ENCODE measurements at places on chromosomes 12 and 14. TPM values are rescaled to one million over a fixed set of nuclear protein-coding genes. Genes with fewer than 3 reads are reported as not detected.

Gene PCNX1
- total RNA-seq = 22.2 TPM

GRCh38 chr12:125528281-125528680, 463.0 kb downstream of the AACS start:
- DNase-seq = no peak

DNA sequence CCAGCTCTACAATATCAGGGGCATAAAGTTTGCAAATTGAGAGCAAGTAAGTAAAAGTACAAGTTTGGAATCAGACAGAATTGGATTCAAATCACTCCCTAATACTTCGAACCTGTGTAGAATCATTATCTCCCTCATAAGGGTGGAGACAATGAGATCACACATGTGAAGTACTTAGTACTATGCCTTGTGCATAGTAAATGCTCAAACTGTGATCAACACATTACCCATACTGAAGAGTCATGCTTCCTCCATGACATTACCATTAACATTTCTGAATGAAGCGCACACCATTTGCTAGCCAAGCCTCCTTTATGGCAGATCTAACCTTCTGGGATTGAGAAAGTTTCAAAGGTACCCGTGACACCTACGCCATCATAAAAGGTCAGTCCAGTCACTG, 26.6 kb upstream of the NRDE2 start:
- DNase-seq = no peak

- no peak for DNase-seq
Observed at GRCh38 chr14:71465316-71465715, 466.9 kb upstream of the RGS6 start.

DNA sequence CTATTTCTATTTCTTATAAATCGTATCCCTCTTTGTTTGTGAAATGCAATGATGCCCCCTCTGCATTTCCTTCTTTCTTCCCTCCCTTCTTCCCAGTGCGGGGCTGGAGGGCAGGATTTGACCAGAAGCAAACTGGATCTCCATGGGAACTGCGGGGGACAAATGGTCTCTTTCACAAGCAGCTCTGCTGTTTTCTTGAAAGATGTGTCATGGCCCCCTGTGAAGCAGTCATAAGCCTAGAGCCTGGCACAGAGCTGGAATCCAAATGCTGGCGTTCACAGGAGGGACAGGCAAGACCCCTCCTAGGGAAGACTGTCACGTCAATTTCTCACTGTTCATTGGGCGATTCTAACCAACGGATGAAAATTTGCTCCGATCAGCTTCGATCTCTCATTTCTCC, 203.5 kb upstream of the NOS1 start:
- DNase-seq = no peak

DNA sequence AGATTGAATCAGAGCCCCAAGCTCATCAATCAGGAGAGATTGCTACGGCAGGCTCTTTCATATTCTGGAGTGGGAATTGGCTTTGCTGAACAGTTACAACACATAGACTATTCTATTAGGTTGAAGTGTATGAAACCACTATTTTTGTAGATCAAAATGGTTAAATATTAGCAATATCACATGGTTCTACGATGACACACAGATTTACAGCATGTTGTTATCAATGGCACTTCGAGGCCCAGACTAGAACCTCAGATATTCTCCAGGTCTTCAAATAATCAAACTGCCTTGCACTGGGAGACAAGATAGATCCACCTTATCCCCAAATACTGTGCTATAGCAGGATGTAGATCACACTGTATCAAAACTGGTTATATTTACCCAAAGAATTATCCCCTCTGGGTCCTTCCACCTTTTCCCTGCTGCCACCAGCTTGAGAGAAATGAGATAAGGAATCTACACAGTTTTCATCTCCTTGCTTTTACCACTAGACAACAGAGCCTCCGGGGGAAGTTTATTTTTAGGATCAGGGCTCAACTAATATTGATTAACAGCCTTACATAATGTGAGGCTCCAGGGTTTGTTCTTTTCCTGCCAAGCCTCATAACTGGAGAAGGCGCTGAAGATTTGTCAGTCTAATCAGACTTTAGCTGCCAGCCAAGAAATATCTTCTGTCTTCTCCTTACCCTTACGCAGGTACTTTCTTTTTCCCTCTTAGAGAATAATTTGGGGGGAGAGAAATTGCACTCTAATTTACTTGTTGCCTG, 507.1 kb downstream of the DIO2 start:
- no peak for DNase-seq

Gene TOMM20L
- not detected for total RNA-seq

GRCh38 chr12:31849090-31849687, 110.0 kb upstream of the RESF1 start:
- no peak for DNase-seq

DNA sequence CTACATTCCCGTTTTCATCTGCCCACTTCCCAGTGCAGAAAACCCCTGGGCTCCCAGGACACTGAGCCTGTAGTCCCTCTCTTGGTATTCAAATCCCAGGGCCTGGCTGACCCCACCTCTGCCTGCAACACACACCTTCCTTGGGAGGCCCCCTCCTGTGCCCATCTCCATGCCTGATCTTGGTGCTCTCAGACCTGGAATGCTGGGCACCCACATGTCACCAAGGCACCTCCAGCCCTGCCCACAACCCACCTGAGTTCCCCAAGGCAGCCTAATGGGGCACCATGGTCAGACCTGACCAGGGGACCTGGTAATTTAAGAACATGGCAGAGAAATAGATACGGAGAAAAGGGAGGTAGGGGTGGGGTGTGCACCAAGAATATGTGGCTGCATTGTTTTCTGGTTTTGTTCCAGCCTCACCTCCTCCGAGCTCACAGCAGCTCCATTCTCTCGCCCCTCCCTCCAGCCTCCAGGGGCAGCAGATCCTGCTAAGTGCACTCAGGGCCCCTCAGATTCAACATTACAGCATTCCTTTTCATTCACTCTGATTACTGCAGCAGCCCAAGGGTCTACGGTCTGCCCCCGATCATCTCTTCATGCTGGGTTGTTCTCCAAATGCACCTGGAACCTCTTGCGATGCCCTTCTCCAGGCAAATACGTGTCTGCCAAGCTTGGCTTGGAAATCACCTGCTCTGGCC, 9.2 kb upstream of the HSP90AA1 start:
- no peak for DNase-seq

Gene CLBA1
- 2.4 TPM for total RNA-seq

GRCh38 chr14:77099425-77100167, 1.5 kb downstream of the CIPC start:
- peak; percentile 74 for DNase-seq

DNA sequence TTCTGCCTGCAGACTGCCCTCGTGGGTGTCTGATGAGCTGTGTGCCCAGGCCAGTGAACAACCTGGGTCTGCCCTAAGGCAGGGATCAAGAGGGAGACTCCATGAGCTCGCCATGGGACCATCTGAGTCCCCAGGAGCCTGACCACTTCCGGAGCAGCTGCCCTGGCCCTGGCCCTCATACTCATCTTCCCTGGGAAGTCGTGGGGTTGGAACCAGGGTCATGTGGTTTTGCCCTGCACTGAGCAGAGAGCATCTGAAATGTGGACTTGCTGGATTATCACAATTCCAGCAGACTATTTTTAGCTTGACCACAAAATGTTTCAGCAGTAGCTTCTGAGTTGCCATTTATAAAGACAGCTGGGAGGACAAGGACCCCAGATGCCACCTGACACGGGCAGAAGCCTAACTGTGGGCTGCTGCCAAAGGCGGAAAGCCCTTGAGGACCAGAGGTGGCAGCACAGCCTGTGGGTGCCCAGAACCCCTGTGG, 6.7 kb downstream of the BTBD6 start:
- no peak for DNase-seq

Gene CREBL2
- 29.9 TPM for total RNA-seq

- DNase-seq = peak; percentile 100
Observed at GRCh38 chr12:6215932-6216494, 15.8 kb downstream of the CD9 start.

GRCh38 chr12:111569363-111570083, 29.6 kb downstream of the ATXN2 start:
- DNase-seq = no peak

Gene SPTB
- total RNA-seq = 0.02 TPM

DNA sequence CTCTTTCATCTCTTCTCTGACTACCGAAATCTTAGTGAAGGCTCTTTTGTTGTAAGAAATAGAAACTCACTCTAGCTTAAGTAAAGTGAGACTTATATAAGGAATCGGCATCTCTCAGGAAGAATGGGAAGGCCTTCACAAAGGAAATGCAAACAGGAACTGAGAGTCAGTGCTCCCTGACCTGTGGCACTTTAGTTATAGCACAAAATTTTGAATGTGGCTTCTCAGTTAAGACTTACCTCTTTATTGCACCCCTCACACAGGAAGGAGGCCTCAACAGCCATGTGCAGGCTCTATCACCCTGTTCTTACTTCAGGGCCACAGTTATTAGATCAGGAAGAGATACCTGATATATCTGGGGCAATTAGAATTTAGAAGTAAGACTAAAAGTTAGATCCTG, 224.7 kb upstream of the EGLN3 start:
- no peak for DNase-seq

- no peak for DNase-seq
Observed at GRCh38 chr12:6373022-6373787, 2.2 kb downstream of the SCNN1A start.

DNA sequence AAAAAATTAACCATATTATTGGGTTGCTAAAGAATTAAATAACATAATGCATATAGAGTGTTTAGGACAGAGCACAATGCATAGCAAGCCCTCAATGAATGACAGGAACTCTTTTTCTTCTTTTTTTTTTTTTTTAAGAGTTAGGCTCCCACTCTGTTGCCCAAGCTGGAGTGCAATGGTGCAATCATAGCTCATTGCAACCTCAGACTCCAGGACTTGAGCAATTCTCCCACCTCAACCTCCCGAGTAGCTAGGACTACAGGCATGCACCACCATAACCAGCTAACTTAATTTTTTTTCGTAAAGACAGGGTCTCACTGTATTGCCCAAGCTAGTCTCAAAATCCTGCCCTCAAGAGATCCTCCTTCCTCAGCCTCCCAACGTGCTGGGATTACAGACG, 20.5 kb upstream of the MTERF2 start:
- no peak for DNase-seq

Gene TDRD9
- not detected for total RNA-seq

Gene OTX2
- total RNA-seq = not detected

Gene EPYC
- total RNA-seq = 5.6 TPM

- DNase-seq = no peak
Observed at GRCh38 chr14:100120522-100121269, 38.7 kb downstream of the DEGS2 start.

DNA sequence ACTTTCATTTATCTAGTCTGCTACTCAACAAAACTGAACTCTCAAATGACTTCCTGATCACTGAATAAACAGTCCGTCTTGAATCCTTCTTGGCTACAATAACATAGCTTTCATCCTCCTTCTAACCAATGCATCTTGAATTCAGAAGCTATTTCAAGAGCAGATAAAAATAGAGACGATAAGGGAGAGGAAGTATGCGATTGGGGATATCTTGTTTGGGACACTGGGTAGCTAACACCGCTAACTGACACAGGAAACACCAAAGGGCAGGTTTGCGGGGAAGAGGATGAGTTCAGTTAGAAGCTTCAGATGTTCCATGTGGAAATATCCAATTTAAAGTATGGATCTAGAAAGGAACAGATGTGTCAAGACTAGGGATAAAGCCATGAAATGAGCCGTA, 102.5 kb downstream of the SLC41A2 start:
- DNase-seq = no peak

- DNase-seq = peak; percentile 53
Observed at GRCh38 chr12:442235-442884, 17.4 kb upstream of the B4GALNT3 start.

Gene TSPAN19
- total RNA-seq = not detected

Gene TAS2R46
- total RNA-seq = 0.23 TPM

Gene KRT86
- 0.31 TPM for total RNA-seq

Gene GPD1
- total RNA-seq = 0.25 TPM

- DNase-seq = no peak
Observed at GRCh38 chr12:88529531-88530488, 50.5 kb downstream of the KITLG start.
